NCI-H1417 treated with DMSO at 0.1 percent for 48 hours (cell line): ENCODE measurements at places on chromosomes 7 and 10.

GRCh38 chr7:125326666-125327255, 397.1 kb upstream of the POT1 start:
- DNase-seq: no peak

GRCh38 chr10:6182454-6183098, 20.2 kb upstream of the PFKFB3 start:
- DNase-seq: no peak

- no peak for DNase-seq
Measured at GRCh38 chr10:69004821-69005220, 16.2 kb downstream of the KIFBP start.

- DNase-seq: no peak
Measured at GRCh38 chr7:88106434-88106833, 113.4 kb downstream of the SRI start.

GRCh38 chr10:78653555-78653954, 415.2 kb upstream of the ZMIZ1 start:
- DNase-seq: no peak
